ENCODE measurements at places on chromosomes 16 and 17. TPM values are rescaled to one million over a fixed set of nuclear protein-coding genes. Genes with fewer than 3 reads are reported as not detected.

Gene CDH1
- total RNA-seq, result 0.76 TPM

Gene FAM171A2
- 8.6 TPM for total RNA-seq

Gene CEP112
- total RNA-seq, result not detected

DNA sequence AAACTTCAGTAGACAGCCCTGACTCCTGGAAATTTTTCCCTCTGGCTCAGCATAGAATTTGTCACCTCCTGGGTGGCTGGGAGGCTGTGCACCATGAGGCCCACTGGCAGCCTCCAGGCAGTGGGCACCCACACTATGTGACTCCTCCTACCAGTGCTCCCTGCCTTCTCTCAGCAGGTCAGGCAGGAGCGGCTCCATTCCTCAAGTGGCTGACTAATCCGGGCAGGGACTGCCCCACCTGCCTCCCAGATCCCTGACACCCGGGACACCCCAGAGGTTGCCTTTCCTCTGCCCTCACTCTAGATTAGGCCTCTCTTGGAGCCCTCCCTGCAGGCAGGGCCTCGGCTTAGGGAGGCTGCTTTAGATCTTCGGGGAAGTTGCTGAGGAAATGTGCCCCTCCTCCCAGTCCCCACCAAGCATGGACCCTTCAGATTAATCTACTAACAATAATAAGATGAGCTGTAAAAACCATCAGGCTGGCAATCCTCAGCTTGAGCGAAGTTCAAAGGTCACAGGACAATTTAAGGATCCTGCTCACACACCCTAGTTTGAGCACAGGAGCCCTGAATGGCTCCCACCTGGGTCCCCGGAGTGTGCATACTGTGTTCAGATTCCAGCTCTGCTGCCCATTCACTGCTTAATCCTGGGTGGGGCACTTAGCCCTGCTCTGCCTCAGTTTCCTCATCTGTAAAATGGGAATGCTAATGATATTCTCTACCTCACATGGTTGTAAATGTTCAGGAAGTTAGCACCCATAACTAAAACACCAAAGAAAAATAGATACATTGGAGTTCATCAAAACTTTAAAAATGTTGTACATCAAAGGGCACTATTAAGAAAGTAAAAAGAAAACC is 10.0 kb upstream of the MYCBPAP start:
- DNase-seq, result no peak

DNA sequence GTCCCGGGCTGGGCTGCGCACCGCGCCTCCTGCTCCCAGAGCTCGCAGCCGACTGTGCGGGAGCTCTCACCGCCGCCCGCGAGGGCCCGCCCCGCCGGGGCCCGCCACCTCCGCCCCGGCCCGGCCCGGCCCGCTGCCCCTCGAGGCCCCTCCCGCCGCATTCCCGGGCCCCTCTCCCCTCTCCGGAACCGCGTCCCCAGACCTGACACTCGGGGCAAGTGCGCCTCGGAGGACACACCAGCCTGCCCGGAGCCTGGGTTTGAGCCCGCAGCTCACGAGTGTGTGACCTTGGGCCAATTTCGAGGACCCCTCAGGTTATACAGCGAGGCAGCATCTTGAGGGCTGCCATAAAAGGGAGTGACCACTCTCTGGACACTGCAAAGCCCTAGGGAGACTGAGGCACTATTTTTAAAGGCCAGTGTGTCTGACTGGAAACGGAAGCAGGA is 2.0 kb upstream of the GRIN2C start:
- DNase-seq, result peak; percentile 35

- DNase-seq, result no peak
Measured at GRCh38 chr16:53870831-53871230, 166.9 kb downstream of the FTO start.

- DNase-seq, result no peak
Measured at GRCh38 chr17:44785921-44786320, 27.1 kb downstream of the ADAM11 start.

DNA sequence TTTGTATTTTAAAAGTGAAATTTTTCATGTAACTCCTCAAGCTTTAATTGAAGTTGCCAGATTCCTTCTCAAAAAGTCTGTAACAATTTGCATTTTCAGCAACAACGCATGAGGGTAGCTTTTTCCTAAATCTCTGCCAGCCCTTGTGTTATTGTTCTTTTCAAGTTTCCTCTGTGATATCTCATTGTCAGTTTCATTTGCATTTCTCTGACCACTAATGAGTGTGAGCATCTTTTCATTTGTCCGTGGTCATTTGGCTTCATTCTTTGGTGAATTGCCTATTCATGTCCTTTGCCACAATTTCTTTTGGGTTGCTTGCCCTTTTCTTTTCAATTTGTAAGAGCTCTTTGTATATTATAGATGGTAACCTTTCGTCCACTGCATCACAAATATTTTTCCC is 68.0 kb upstream of the NKD1 start:
- no peak for DNase-seq

GRCh38 chr16:80047842-80048241 is 447.3 kb upstream of the MAF start:
- DNase-seq, result no peak

- no peak for DNase-seq
Measured at GRCh38 chr17:68277807-68278206, 13.1 kb downstream of the SLC16A6 start.

DNA sequence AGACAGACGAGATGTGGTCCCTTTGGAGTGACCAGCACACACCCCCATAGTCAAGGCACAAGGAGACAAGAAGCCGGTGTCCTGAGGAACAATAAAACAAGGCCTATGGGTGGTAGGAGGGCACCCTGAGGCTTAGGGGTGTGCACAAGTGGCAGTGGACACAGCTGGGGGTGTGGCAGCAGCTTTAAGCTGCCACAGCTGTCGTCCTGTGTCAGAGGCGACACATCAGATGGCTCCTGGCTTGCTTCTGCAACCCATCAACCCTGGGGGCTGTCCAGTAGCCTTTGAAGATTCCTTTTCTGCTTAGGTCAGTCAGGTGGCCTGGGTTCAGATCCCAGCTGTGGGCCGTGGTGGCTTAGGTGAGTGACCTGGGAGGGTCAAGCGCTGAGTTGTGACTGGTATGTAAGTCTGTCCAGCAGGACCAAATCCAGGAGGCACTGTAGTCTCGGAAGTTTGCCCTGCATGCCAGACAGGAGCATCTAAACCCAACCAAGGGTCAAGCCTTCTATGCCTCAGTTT is 15.8 kb downstream of the DRC3 start:
- no peak for DNase-seq

Gene TMEM100
- total RNA-seq, result 0.20 TPM

Gene UTP18
- 72.0 TPM for total RNA-seq

Gene NEK8
- total RNA-seq, result 6.4 TPM

- no peak for DNase-seq
Measured at GRCh38 chr16:66150698-66151482, 215.6 kb upstream of the CDH5 start.

DNA sequence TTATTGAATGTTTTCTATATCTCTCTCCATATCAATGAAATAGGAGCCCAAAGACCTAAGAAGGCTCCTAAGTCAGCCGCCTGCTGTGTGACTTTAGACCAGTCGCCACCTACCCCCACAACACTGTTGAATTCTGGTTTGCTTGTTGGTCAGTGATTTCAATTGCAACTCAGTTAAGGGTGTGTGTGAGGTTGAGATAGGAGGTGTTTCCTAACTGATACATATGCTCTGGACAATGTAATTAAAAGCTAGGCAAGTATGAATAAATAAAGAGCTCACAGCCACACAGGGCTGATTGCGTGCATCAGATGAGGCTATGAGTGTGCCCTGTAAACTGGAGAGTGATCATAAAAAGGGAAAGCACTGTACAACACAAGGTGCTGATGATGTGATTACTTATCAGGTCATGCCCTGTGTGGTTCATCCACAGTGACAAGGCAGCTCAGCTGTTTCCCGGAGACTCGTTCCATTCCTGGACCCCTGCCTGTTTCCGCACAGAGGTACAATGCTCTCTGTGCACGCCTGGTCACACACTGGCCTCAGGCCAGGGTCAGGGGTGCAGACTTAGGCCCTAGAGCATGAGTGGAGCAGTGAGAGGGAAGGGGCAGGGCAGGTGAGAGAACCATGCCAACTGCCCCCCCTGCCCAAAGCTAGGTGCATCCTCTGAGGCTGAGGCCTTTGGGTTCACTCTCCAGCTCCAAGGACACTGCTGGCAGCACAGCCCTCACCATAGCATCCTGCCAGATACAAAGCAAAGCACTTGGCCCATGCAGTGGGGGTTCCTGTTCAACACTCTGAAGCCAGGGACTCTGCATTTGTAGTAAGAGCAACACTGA is 3.3 kb upstream of the KRT35 start:
- no peak for DNase-seq

DNA sequence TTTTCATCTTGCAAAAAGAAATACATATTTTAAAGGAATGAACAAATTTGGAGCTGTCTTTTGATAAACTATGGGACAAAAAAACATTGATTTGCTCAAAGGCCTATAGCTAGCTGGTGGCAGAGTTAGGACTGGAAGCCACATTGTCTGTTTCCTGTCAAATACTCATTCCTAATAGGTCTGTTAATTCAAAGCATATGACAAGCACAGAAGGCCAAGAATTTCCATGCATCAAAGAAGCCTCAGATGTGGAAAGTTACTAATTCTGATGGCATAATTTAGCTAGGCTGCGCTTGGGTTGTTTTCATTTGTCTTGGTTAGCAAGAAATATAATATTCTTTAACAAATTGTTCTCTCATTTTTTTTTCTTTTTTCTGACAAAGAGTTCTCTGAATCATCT is 98.0 kb downstream of the CDK5R1 start:
- DNase-seq, result no peak

Gene ITGAL
- total RNA-seq, result 0.92 TPM

Gene DNAAF8
- not detected for total RNA-seq
